Prostate gland (tissue), 2 donors: ENCODE measurements at places on chromosomes 13 and 19.
A peak's percentile ranks its signal among the peaks of the same experiment; 100 is the strongest.

- no peak for DNase-seq
Observed at GRCh38 chr13:62418872-62419271, 1003.2 kb upstream of the PCDH20 start.

- DNase-seq: no peak
Observed at GRCh38 chr19:5809053-5809452, 4.2 kb downstream of the NRTN start.

- no peak for DNase-seq
Observed at GRCh38 chr19:30063650-30064347, 121.8 kb downstream of the URI1 start.

DNA sequence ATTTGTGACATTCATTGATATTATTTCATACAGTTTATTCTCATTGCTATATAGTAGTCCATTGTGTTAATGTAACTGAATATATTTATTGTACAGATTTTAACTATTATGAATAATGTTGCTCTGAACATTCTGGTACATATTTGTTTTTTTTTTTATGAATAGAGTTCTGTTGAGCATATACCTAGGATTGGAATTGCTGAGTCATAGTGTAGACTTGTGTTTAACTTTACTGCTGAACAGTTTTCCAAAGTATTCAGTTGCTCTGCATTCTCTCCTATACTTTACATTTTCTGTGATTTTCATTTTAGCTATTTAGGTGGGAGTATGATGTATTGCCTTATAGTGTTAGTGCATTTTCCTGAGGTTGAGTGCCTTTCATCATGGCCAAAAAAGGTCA, 97.5 kb downstream of the MAB21L1 start:
- DNase-seq: no peak

DNA sequence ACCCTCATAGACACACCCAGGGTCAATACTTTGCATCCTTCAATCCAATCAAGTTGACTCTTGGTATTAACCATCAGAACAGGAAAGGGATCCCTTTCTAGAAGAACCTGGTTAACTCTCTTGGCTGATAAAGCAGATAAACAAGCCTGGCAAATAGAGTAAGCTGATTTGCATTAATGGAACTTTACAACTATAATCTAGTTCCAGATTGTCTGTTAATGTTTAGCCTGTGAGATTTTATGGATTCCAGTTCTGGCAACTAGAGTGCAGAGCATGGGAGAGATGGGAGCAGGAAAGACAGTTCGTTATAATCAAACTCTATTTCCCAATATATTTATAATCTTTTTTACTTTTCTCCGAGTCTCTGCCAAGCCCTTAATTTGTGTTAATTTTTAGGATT, 272.6 kb upstream of the KLHL1 start:
- no peak for DNase-seq

DNA sequence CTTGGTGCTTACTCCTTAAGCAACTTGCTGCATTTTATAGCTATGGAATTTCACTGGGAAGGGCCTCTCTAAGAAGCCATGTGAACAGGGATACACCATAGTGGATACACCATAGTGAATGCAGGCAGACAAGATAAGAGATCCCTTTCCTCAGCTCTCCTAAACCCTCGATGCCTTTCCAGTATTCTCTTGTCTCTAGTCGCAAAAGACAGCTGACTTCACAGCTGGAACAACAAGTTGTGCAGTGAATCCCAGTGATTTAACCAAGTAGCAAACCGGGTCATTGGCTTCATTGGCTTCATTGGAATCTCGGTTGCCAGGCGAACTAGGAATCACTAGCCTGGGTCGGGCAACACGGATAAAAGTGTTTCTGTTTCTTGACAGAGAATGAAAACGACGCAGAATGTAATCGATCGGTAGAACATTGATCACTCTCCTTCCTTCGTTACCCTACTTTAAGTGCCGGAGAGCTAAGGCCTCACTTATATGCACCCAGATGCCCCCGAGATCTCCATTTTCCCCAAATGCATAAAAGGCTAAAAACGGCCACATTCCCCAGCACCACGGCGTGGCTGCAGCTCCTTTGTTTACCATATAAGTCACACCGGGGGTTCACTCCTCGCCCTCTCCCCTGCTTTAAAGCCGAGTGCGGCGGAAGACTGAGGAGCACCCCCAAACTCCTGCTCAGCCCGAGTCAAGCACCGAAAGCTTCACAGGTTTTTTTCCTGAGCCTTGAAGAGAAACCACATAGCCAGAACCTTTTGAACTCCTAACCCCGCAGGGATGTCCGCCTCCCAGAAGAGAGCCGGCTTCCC, 674 bp downstream of the TRPC4 start:
- DNase-seq: no peak

- no peak for DNase-seq
Observed at GRCh38 chr19:685454-685931, 9.3 kb downstream of the FSTL3 start.

DNA sequence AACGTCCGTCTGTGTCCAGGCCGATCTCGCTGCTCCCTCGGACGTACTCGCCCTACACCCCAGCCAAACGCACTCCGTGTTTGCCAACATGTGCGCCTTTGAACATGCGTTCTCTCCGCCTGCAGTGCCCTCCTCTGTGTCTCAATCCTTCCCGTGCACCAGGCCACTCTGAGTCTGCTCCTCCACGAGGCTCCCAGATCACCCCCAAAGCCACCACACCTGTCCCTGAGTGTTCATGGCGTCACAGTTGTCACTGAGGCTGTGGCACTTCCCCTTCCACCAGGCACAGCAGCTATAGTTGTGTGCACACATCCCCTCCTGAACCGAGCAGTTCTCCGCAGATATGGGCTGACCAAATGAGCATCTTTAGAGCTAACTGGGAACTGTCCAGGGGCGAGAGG, 35.6 kb downstream of the RASA3 start:
- no peak for DNase-seq

GRCh38 chr19:33690378-33691029, 68.8 kb downstream of the CHST8 start:
- no peak for DNase-seq

- peak; percentile 54 for DNase-seq
Observed at GRCh38 chr13:97359181-97360057, 74.5 kb upstream of the RAP2A start.

DNA sequence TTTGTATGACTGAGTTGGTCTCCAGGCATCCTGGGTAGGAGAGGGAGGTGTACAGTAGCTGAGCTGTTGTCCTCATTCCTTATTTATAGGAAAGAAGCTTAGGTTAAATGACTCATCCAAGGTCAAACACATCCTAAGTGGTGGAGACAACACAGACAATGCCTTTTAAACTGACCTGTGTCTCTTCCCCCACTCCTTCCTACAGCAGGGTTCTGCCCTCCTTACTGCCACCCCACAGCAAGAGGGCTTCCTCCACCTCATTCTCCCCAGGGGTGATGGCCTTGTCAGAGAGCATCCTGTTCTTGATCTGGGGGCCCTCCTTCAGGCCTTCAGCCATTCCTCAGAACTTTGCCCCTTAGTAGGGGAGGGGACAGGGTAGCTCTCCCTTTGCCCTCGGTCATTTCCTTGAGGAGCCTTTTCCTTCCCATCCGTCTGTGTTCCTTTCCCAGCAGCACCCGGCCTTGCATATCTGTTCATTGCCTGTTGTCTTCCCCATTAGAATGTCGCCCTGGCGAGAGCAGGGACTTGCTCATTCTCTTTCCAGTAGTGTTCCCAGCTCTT, 48.2 kb upstream of the GPI start:
- no peak for DNase-seq

- DNase-seq: no peak
Observed at GRCh38 chr13:68550330-68550729, 1320.2 kb upstream of the PCDH9 start.

DNA sequence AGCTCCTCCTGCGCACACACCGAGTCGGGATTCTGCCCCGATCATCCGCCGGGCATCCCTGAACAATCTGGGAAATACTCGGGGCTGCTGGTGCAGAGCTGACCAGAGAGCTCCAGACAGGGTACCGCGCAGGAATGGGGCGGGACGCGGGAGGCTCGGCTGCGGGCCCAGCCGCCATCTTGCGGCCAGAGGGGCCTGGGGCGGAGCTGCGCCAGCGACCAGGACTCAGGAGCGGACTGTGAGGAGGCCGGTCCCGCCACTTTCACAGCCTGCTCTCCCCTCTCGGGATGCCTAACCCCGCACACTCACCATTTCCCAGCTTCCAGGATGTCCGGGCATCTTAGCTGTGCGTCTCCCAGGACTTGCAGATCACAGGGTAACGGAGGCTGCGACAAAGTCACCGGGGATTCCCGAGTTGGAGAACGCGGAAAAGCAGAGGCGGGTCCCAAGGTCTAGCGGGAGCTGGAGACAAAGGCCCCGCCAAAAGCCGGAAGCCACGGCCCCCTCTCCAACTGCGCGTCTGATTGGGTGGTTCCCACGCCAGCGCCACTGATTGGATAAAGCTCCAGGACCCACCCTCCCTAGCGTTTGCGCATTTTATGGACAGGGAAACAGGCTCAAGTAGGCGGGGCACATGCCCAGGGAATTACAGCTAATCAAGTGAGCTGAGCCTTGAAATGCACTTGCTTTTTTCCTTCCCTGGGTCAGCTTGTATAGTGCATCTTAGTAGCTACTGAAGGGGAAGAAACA, 15.8 kb upstream of the ZNF43 start:
- DNase-seq: peak; percentile 97

- DNase-seq: no peak
Observed at GRCh38 chr13:55090612-55091011, 2050.1 kb upstream of the PRR20A start.

GRCh38 chr19:2726904-2727639, 5.9 kb upstream of the DIRAS1 start:
- no peak for DNase-seq

DNA sequence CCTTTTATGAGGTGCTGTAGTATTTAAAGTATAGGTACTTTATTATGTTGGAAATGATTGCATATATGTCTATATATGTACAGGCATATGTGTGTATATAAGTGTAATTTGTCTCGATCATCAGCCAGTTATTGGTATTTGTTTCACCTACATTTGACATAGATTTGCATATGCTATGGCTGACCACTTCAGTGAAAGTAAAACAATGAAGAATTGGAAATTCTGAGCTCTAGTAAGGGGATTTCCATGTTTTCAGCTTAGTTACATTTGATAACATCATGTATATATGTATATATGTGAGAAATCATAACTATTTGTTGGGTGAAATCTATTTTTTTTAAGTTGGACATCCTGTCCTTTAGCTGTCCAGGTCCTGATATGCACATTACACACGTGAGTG, 1303.9 kb downstream of the EFNB2 start:
- no peak for DNase-seq

DNA sequence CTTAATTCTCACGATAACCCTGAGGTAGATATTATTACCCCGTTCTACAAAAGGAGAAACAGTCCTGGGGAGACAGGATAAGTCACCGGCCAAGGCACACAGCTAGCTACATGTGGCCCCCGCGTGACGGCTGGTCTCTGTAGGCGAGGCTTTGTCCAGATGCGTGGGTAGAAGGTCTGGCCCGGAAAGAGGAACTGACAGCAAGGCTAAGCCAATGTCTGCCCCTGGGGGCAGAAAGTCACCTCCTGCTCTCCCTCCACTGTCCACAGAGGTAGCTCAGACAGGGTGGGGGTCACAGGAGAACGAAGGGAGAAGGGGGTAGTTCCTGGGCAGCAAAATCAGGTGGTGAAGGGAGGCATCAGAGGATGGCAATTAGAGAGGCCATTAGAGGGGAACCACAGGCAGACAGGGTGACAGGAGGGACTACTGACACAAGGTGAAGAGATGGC, 1.8 kb downstream of the APOC4 start:
- no peak for DNase-seq

DNA sequence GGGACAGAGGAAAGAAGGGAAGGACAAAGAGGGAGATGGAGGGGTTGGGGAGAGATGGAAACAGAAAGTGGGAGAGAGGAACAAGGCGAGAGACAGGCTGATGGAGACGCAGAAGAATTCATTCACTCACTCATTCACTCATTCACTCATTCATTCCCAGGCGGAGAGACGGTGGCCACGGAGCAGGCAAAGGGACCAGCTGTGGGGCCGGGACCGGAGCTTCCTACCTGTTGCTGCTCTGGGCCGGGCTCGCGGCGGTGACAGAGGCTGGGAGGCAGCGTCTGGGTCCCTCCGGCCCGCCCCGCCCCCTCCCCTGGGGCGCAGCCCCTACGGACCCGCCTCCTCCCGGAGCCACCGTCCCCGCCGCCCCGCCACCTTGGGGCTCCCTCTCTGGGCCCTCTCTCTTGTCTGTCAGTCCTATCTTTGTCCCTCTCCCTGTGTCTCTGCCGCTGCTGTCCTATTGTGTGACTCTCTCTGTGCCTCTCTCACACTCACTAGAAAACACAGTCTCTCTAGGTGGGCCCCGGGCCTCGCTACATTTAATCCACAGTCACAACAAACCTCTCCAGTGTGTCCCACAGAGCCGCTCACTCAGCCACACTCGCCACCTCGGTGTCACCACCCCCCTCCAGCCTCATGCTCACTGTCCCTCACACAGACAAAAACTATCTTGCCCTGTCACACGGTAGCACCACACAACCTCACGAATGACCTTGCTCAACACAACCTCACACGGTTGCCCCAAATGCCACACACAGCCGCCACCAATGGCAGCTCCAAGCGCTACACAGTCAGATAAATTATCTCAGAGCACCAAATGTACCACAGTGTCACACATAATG, at the start of gene GNG8:
TSS of gene GNG8 (minus strand) at position 283 of the 842 bp plus-strand sequence. CDS start 1,520 bp downstream, outside the sequence.
- DNase-seq: no peak

DNA sequence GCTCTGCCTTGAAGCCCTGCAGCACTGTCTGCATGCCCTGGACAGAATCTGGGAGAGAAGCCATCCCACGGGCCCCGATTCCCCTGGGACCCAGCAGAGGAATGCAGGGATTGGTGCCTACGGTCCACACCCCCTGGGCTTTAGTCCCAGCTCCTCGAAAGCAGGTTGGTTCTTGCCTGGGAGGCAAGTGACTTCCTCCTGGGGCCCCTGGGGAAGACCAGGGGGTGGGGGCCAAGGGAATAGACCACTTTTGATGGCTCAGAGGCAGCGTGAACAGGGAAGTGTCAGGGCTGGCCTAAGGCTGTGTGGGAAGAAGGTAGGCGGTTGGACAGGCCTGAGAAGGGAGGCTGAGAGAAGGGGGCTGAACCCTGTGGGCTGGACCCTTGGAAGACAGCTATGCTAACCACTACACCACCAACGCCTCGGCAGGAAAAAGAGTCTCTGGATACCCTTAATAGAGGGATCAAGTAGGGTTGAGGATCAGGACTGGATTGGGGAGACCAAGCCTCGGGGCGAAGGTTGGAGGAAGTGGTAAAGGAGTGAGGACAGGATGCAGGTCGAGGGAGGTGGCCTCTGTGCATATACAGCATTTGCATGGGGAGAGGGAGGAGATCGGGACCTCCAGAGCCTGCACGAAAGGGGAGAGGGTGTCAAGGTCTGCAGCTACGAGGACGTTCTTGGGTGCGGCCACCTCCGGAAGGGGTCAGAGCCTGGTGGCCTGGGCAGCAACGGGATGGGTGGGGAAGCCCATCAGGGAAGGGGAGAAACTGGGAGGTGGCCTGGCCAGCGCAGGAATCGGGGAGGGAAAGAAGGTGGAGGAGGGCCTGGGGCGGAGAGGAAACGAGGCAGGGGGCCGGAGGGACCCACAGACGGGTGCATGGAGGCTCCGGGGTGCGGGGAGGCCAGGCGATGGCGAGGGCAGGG, 709 bp downstream of the DPP9 start:
- DNase-seq: peak; percentile 50

- DNase-seq: no peak
Observed at GRCh38 chr19:9313756-9314155, 4.1 kb upstream of the ZNF699 start.
